ENCODE measurements at places on chromosomes 2 and 18.

DNA sequence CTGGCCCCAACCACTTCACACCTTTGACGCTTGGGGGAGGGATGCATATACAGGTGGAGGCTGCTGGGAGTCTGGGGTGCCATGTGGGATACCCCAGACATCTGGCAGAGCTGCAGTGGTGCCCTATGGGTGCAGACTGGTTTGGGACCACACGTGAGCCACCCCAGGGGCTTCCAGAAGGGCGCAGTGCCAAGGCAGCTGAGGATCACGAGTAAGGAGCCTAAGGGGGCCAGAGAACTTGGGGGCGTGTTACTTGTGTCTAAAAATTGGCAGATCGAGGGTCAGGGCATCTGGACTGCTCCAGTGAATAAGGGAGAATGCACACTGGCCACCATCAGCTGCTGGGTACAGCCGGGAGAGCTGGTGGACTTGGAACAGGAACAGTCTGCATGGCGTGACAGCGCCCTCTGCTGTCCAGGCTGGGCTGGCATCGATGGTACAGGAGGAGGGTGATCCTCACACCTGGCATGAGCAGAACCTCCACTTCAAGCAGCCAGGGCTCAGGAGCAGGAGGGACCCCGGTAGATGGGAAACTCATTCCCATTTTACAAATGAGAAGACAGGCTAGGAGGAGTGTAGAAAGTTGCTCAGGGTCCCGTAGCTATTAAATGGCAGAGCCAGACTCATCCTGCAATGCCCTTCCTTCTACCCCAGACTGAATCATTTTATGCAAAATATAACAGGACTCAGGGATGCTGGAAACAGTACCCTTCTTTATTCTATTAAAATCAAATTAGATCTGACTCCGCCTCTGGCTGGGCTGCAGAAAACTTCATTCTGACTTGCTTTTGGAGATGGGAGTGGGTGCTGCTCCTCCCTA lies 60.4 kb downstream of the ATOH8 start:
- DNase-seq = peak; percentile 88

GRCh38 chr2:157899125-157899839 lies 23.2 kb upstream of the ACVR1 start:
- DNase-seq = no peak

DNA sequence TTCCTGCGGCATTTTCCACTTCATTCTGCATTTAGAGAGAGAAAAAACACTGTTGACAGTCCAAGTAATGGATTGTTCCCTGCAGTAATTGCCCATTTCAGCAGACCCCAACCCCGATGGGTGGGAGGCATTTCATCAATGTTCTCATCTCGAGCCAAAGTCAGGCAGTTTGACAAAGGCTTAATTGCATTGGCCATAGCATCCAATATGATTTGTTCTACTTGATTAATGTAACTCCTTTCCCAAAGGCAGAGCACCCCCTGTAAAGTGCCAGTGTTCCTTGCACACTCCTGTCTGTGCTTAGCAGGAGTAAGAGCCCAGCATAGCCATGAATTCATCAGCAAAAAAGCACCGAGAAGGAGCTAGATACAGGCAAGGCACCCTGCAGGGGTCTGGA lies 174.4 kb downstream of the SEPTIN10 start:
- DNase-seq = no peak

GRCh38 chr18:37662546-37663339 lies 97.1 kb upstream of the CELF4 start:
- DNase-seq = no peak

- no peak for DNase-seq
Observed at GRCh38 chr2:182597570-182598295, 118.3 kb upstream of the DNAJC10 start.

DNA sequence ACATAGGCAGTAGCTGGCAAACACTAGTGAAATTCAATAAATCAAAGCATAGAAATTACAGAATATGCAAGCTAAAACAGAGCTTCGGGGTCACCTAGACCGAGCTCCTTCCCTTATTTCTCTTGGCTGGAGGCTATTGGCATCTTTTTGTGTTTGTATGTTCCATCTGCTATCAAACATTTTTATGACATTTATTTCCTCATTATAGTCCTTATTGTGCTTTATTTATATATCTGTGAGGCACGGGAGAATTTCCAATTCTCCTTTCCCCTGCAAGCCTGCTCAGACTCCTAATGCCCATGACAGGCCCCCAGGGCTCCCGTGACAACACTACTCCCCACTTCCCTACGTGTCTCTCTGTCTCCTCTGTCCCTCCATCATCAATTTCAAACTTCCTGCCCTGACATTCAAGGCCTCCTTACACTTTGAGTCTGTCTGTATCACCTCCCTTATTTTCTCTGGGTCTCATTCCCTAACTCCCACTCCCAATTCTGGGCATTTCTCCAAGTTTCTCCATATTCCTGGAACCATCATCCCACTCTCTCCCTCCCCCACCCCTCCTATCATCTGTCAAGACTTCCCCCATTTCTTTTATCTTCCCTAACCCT lies 316.9 kb downstream of the OSR1 start:
- DNase-seq = no peak

DNA sequence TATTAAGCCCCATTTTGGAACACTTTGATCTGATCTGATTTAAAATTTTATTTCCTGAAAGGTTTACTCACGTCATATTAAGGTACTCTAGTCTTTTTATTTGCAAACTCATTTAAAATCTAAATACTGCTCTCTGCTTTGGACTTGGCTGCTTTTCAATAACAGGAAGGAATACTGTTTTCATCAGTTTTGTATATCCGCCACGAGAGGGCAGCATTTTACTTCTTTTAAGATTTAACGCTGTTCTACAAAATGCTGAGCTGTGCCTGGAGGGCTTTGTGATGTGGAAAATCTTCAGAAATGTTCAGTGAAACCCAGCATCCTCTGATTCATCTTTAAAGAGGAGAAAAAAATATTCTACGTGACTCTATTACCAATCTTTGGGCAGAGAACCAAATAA lies 37.5 kb upstream of the SLC38A11 start:
- DNase-seq = peak; percentile 88

- no peak for DNase-seq
Observed at GRCh38 chr18:8883409-8883668, 178.0 kb downstream of the MTCL1 start.

- DNase-seq = peak; percentile 96
Observed at GRCh38 chr2:165469417-165469816, at the start of gene CSRNP3. TSS of gene CSRNP3 (plus strand) at chr2:165469698. CDS start at chr2:165595066, 125,368 bp downstream.

GRCh38 chr2:120747706-120748105 lies 12.0 kb downstream of the GLI2 start:
- DNase-seq = no peak

- no peak for DNase-seq
Observed at GRCh38 chr18:7596147-7596546, 29.0 kb downstream of the PTPRM start.

DNA sequence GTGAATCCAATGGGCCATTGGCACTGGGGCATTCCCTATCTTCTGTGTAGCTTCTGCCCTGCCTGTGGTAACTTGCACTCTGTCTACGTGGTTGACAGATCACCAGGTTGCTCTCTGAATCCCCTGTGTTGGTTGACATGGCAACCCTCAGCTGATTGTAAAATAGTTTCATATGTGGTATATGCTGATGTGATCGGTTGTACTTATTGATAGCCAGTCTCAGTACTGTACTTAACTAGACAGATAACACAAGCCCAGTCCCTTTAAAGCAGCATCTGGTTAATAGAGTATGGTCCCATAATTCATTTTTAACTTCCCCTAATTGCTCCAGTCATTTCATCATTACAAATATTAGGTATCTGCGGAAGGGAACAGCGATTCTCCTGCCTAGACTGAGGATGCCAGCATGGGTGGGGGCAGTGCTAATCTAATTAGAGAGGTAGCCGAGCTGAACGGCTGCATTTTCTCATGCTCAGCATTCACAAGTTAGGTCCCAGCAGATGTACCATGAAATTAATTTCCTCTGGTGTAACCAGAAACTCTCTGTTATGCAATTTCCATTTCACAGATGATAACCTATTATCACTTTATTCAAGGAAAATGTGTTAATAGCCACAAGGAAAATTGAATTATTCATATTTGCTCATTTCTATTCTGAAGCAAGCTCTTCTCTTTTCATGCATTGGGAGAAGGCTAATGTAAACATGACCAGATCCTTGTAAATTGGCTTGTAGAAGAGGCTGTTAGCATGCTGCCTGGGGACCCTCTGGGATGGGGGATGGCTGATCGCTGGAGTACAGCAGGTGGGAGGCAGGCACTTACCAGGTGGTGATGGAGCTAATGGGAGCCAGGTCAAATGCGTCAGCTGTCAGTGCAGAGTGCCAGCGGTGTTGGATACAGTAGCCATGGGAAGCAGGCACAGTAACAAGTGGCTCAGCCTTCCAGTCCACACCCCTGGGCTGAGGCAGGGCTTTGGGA lies 608.3 kb downstream of the GALR1 start:
- DNase-seq = peak; percentile 26

- DNase-seq = no peak
Observed at GRCh38 chr2:38016219-38016618, 59.7 kb downstream of the CYP1B1 start.

DNA sequence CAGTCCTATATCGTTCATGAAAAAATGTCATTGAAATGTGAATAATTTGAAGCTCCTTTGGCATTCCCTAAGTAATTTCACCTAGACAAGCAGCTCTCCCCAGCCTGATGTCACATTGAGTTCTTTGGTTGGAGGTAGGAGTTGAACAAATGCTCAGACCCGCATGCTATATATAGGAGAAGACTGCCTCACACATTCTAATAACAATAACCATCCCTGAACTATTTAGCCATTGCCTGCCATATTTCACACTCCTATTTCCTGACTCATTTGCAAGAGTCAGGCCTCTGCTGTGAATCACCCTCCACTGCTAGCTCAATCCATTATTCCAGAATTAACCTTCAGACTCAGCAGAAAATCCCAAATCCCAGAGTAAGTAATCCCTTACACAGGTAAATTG lies 256.6 kb upstream of the ACVR2A start:
- DNase-seq = no peak

GRCh38 chr2:16100006-16100405 lies 159.7 kb downstream of the MYCN start:
- DNase-seq = no peak

DNA sequence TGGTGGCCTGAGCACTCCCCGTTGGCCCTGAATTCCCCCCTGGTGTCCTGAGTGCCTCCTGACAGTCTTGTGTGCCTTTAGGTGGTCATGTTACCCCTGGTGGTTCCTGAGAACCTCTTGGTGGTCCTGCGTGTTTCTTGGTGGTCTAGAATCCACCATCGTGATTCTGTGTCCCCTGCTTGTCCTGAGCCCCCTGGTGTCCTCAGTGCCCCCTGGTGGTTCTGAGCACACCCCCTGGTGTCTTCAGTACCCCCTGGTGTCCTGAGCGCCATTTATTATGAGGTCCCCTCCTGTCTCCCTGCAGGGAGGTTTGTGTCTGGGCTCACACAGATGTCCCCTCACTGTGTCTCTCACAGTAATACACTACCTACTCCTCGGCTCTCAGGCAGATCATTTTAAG lies 61.3 kb upstream of the MAL start:
- DNase-seq = no peak

DNA sequence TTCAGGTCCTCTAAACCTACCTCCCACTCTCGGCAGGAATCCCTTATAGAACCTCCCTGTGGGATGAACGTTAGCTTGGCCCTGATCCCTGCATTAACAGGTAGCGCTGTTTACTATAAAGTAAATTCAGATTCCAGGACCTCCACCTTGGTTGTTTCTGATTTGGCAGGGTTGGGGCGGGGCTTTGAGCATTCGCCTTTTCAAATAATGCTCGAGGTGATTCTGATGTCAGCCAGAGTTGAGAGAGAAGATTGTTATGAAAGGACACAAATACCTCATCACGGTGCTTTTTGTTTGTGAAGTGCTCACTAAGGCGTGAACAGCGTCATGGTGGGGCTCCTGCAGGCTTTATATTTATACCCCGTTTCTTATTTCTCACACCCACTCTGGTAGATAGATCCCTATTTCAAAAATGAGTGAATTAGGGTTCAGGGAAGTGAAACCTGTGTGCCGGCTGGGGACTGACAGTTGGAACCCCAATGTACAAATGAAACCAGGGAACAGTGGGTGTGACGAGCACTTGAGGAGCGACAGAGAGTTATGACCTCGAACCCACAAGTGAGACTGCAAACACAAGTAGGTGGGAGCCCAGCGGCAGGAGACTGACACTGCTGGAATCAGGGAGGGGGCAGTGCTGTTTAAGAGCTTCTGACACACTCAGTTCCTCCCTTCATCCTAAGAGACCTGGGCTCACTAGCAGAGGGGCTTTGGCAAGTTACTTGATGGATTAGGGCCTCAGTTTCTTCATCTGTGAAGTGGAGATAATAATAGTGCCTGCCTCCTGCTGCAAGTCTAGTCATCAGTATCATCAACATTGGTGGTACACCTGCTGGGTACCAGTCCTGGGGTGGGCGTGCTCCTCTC lies 14.2 kb upstream of the CXCR4 start:
- DNase-seq = no peak

DNA sequence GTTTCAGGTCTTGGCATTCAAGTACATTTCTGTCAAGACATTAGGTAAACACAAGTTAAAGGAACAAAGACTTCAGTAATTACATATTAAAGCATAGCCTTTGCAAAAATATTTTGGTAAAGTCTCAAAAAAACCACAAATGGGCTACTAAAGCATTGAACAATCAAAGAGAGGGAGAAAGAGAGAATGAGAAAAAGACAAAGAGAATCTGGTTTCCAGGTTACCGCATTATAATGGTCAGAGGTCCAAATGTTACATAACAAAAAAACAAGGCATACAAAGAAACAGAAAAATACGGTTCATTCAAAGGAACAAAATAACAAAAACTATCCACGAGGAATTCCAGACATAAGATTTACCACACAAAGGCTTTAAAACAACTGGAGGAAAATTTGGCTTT lies 327.9 kb downstream of the AKAIN1 start:
- DNase-seq = no peak

GRCh38 chr18:28903306-28903705 lies 726.4 kb upstream of the CDH2 start:
- no peak for DNase-seq

Data from A673 (cell line).